ENCODE measurements at places on chromosomes 7 and 10.

DNA sequence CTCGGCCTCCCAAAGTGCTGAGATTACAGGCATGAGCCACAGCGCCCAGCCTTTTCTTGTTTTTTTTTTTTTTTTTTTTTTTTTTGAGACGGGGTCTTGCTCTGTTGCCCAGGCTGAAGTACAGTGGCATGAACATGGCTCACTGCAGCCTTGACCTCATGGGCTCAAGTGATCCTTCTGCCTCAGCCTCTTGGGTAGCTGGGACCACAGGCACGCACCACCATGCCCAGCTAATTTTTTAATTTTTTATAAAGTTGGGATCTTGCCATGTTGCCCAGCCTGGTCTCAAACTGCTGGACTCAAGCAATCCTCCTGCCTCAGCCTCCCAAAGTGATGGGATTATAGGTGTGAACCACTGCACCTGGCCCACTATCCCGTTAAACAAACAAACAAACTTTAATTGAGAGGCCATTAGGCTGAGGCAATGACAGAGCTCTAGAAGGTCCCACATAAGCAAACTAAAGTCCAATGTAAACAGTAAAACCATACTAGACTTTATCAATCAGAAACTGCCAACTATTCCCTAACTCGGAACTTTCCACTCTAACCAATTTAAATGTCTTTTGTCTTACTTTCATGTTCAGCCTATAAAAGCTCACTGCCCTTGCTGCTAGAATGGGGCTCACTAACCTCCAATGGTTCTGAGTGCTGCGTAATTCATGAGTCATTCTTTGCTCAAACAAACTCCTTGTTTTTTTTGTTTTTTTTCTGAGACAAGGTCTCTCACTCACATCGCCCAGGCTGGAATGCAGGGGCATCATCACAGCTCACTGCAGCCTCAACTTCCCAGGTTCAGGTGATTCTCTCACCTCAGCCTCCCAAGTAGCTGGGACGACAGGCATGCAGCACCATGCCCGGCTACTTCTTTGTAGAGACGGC, 1.9 kb downstream of the DHX32 start:
- DNase-seq: no peak

- DNase-seq: no peak
Measured at GRCh38 chr7:77352665-77353406, 63.3 kb downstream of the GSAP start.

DNA sequence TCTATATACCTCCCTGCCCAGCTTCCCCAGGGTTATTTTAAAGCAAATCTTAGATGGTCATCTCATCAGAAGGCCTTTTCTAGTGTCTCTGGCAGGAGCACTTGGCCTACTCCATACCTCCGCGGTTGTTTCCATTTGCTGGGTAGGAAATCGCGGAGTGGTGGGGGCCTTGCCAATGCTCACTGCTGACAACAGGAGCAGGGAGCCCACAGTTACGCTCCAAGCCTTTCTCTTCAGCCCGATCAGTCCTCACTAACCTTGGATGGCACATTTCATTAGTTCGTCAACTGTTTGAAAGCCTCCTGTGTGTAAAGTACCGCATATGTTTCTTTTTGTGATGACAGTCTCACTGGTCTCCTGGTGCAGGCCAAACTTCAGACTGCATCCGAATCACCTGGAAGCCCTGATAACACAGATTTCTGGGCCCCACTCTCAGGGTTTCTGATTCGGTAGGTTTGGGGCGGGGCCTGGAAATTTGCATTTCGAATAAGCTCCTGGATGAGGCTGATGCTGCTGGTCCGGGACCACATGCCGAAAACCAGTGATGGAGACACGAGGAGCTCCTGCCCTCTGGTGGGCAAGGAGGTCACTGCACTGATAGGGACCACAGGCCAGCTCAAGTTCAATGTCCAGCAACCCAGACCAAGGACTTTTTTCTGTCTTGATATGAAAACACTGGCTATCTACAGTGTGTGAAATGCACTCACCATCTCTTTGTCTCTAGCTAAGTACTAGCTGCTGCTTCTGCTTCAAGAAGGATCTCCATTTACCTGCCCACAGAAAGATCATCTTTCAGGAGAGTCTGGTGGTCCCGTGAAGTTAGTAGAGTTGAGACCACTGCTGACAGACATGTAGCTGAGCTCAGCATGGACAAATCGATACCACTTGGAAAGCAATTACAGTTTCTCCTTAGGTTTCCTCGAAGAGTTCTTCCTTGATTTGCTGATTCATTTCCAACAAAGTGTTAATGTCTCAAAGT, 14.0 kb downstream of the LRGUK start:
- no peak for DNase-seq

DNA sequence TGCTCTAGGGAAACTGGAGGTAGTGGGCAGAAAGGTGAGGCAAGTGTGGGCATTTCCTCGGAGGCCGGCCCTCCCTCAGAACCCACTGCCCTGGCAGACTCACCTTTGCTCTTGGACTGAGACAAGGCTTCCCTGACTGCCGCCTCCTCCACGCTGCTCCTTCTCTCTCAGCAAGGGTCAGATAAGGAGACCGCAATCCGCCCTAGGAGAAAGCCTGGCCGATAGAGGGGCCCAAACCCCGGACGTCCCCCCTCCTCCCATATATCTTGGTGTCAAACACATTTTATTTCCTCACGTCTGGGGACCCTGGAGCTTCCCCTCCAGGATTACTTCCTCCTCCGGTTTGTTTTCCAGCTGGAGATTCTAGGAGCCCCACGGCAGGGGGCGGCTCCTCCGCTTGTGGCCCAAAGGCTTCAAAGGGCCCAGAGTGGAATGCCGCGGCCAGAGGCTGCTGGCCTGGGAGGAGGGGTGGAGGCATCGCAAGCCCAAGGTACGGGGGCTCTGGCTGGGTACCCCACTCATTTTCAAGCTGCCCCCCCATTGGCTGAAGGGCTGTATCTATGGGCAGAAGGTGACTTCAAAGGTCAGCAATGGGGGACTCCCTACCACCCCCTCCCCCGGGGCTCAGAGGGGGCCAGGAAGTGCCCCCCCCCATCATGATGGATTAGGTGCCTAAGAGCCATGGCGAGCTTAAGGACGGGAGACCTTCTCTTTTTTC, 31.7 kb upstream of the LBX1 start:
- DNase-seq: no peak

DNA sequence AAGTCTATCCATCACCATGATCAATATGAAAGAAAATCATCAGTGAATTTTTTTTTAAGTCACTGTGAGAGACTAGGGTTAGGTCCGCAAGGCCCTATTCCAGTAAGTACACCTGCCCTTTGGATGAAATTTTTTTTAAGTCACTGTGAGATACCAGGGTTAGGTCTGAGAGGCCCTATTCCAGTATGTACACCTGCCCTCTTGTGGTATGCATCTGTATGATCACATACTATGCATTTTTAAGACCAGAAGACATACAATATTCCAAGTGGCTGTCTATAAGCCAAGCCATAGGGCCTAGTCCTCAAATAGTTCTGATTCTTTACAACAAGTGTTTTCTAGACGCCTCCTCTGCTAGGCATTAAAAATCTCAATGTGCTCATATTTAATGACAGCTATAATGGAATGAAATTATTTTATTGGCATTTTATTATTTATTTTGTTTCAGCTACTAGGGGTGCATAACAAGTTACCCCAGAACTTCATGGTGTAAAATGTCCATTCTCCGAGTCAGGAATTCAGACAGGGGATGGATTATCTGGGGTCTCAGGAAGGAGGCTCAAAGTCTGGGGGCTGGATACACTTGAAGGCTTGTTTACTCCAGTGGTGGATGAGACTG, 53.1 kb downstream of the TEX36 start:
- DNase-seq: no peak

- DNase-seq: no peak
Measured at GRCh38 chr7:92691578-92691977, 101.4 kb upstream of the FAM133B start.

DNA sequence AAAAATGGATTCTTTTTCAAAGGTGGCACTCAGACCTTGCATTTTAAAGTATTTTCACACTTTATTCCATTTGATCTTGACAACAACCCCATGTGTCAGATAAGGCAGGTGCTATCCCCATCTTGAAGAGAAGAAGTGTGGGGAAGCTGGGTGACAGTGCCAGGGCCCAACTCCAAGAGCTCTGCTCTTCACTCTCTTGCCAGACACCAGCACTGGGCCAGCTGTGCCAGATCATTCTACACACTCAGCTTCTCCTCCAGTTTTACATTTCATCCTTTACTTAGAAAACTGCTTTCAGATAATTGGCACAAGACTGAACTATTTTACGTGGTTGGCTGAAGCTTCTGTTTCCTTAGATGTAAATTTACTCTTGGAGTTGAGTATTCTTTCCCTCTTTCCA, 64.4 kb downstream of the ENO4 start:
- DNase-seq: no peak

DNA sequence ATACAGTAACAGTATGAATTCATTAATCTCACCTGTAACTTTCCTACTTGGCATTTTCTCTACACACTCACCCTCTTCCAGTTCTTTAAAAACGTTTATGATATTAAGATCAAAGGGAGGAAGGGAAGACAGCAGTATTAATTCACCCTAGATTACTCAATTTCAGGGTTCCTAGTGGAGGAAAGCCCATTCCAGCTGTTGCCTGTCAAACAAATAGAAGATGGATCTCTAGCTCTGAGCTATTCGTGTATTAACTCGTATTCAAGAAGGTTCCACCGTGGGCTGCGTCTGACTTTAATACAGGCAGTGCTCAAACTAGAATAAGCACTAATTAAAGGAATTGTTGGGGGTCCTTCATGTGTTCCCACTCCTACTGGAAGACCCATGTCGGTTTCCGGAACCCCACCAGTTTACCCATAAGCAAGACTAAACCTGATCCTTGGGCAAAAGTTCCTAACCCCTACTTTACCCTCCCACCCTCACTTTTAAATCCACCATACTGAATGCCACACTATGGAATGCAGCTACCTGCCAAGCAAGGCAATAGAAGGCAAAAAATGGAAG, 2.1 kb downstream of the NANOS1 start:
- no peak for DNase-seq

- DNase-seq: no peak
Measured at GRCh38 chr10:95290461-95291364, at the start of gene PDLIM1. TSS of gene PDLIM1 (minus strand) at chr10:95291003. CDS start at chr10:95290915, 88 bp downstream.

DNA sequence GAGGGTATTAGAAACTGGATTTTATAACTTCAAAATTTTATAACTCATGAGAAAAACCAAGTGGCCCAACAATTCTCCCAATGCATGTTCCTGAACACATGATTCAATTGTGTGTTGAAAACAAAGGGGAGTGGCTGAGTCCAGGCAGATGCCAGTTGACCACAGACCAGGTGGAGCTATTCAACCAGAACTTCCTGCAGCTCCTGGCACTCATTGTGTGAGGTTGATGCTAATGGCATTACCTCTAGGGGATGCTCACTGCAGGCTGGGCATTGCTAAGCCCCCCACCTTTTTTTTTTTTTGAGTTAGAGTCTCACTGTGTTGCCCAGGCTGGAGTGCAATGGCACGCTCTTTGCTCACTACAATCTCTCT, 20.3 kb downstream of the MYOF start:
- no peak for DNase-seq

GRCh38 chr7:48360574-48360973, 189.3 kb downstream of the ABCA13 start:
- DNase-seq: no peak

DNA sequence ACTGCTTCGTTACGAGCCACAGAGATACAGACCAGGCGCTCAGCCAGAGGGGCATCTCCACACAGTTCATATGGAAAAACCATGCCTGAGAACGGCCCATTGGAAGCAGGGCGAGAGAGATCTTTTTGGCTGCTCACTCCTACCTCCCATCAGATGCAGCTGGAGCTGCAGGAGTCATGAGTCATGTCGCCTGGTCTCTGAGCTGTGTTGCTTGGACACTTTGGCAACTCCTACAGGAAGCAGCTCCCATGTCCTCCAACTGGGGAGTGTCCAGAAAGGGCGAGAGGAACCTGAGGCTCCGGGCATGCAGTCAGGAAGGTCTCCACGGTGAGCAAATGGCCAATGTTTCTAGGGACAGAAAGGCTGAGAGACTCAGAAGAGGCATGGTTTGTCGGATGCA, 24.9 kb downstream of the INSIG1 start:
- DNase-seq: no peak

DNA sequence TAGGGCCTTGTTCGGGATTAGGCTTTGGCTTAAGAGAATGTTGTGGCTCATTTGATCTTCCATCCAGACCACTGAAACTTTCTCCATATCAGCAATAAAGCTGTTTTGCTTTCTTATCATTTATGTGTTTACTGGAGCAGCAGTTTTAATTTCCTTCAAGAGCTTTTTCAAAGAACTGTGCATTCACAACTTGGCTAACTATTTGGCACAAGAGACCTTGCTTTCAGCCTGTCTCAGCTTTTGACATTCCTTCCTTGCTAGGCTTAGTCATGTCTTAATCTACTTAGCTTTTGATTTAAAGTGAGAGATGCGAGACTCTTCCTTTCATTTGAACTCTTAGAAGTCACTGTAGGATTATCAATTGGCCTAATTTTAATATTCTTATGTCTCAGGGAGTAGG, 19.1 kb upstream of the AKR1B1 start:
- DNase-seq: no peak

DNA sequence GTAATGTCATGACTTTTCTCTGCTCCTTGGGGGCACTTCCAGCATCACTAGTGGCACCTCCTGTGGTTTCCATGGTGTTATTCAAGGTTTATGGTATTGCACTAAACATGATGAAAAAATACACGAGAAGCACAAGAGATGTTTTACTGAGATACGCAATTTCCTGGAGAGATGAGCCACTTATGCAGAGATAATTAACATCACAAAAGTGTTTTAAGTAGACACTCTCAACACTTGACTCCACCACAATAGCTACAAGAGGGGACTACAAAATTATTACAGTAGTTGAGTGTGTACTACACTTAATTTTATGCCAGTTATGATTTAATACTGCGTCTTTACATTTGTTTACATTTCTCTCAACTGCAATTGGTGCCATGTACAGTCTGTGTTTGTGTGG, 906.7 kb downstream of the DNAJB9 start:
- no peak for DNase-seq

GRCh38 chr7:26500749-26501352, 209.2 kb downstream of the SNX10 start:
- DNase-seq: no peak

DNA sequence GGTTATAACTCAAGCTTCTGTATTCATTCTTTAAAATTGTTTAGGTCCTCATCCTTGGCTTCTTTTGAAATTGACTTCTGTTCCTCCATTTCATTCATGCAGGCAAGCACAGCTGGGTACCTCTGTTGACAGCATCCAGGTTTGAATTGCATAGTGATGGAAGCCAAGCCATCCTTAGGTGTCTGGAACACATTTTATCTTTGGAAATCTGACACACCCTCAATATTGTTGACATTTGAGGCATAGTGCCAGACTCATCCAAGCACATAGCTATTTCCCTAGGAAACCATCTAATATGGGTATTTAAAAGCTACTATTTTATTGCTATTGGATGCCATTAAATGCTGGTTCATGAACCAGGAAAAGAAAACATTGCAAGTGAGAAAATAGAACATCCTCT, 142.1 kb upstream of the PTPRZ1 start:
- DNase-seq: no peak

GRCh38 chr7:1815051-1815481, 145.0 kb downstream of the ELFN1 start:
- DNase-seq: no peak
